ENCODE measurements at places on chromosomes 12 and 14.

DNA sequence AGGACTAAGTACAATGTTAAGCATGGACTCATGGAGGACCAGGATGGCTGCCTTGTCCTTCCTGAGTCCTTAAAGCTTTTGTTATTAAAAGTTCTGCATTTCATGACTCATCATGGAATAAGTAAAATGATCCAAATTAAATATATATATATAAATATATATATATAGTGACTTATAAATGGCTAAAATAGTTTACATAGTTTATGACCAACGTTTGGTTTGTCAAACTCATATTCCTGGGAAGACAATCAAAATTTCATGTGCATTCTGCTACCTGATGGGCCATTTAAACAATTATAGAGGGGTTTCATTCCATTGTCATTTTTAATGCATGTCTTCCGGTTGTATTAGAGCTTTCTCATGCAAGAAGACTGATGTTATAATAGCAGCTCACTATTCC is 1190.7 kb downstream of the FSCB start:
- no peak for DNase-seq

GRCh38 chr12:127648321-127648720 is 618.6 kb upstream of the TMEM132C start:
- no peak for DNase-seq

GRCh38 chr12:91974541-91975085 is 171.0 kb downstream of the BTG1 start:
- DNase-seq: no peak

- no peak for DNase-seq
Measured at GRCh38 chr14:68704736-68705720, 87.8 kb downstream of the ZFP36L1 start.

- DNase-seq: no peak
Measured at GRCh38 chr14:44928793-44929192, 33.0 kb downstream of the KLHL28 start.

DNA sequence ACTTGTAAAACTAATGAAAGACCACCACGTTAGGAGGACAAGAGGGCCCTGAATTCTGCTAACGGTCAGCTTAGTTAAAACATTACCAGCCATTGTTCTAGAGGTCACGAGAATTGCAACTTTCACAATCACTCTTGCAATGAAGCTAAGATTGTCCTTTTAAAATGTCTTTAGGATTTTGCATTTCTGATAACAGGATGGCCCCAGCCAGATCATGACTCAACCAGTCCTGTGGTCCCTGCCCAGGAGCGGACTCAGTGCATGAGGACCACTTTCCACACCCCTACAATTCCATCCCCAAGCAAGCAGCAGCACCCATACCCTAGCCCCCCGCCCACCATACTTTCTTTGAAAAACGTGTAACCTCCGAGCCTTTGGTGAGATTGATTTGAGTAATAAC is 28.7 kb downstream of the HSP90AA1 start:
- no peak for DNase-seq

GRCh38 chr14:100443603-100444002 is 120.5 kb downstream of the SLC25A47 start:
- DNase-seq: no peak

- no peak for DNase-seq
Measured at GRCh38 chr14:42335918-42336317, 729.2 kb downstream of the LRFN5 start.

GRCh38 chr12:51209259-51209658 is 8.6 kb downstream of the POU6F1 start:
- no peak for DNase-seq

DNA sequence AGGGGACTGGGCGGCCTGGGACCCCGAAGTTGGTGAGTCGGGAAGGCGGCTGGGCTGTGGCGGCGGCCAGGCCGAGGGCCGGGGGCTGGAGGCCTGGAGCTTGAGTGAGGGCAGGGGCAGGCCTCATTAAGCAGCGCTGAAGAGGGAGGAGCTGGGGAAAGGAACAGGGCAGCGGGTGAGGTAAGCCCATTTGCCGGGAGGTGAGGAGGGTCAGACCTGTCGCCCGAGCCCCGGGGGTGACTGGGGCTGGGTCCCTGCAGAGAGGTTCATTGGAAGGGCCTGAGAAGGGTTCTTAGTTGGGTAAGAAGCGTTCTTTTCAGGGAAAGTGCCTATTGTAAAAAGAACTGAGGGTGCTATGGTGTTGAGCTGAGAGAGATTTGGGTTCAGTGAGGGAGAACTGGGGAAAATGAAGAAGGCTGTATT is 441 bp downstream of the RAB5B start:
- DNase-seq: no peak

GRCh38 chr12:79344855-79345847 is 345.6 kb downstream of the PAWR start:
- no peak for DNase-seq

- DNase-seq: no peak
Measured at GRCh38 chr14:56782711-56783110, 27.6 kb downstream of the OTX2 start.

DNA sequence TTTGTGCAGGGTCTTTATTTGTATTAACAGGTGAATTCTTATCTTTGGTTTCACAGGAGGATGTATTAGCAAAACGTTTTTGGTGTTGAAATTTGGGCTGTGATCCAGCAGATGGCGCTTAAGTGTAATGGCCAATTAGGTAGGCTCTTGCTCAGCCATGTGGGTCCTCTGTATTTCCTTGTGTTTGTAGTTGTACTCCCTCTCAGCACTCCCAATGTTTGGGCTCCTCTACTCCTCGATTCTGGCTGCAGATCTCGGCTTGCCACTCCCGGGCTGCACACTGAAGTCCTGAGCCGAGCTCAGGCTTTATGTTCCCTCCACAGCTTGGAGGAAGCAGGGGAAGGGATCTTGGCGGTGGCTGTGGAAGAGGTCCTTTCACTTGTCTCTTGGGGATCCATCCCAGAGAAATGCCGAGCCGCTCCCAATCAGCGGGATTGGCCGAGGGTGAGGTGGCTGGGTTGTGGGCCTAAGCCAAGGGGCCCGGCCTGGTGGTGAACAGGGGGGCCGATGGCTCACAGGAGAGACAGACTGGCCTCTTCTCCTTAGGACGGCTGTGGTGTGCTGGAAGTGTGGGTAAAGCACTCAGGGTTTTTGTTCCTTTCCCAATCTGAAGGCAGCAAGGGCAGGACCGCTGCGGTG is 133.7 kb downstream of the AEBP2 start:
- DNase-seq: no peak

- DNase-seq: no peak
Measured at GRCh38 chr12:89185889-89186288, 166.4 kb downstream of the DUSP6 start.

- no peak for DNase-seq
Measured at GRCh38 chr14:25136811-25137210, 86.9 kb upstream of the STXBP6 start.

- no peak for DNase-seq
Measured at GRCh38 chr12:12440784-12441428, 84.0 kb downstream of the BORCS5 start.
